ENCODE measurements at places on chromosomes 2 and 18.

DNA sequence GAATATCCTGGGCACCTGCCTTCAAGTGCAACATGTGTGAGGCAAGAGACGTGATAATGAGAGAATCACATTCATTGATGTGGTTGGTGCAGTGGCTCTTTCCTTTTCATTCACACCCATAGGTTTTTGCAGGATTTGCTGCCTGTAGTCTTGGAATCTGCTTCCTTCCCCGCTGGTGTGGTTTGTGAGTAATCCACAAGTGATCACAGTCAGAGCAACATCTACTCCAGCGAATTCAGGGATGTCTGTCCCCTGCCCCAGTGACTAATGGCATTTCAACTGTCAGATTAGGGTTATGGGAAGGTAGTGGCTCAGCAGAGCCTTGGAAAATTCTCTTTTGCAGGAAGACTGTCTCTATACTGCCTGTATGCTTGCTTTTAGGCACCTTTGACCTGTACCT, 225.5 kb upstream of the RBMS1 start:
- no peak for DNase-seq

DNA sequence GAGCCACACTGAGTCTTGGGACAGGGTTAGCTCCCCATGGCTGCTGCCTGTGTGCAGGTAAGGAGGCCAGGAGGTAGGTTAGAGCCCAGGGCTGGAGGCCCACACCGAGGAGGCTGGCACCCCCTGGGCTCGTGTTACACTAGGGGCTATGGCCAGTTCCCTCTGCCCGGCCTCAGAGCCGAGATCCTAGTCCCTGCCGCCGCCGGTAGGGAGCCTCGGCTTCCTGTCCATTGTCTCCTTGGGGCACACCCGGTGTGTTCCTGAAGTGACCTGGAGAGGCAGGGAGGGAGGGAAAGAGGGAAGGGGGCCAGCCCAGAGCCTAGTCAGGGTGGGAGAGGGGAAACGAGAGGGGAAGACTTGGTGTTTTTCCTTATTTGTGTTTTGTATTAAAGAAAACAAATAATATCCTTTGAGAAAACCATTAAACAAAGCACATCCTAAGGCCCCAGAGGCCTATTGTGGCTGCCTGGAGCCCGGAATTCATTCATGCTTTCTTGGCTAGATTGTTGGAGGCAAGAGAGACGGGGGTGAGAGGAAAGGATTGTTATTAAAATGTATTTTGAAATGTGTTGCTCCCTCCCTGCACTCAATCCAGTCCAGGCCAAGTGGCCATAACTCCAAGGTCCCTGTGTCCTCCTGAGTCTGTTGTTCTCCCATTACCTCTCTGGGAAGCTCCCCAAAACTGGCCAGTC, 170.7 kb downstream of the CTIF start:
- DNase-seq: no peak

- no peak for DNase-seq
Measured at GRCh38 chr2:38698467-38699003, 32.6 kb downstream of the GALM start.

- no peak for DNase-seq
Measured at GRCh38 chr2:197911667-197912066, 107.3 kb downstream of the PLCL1 start.

GRCh38 chr2:191660575-191660974, 17.4 kb upstream of the NABP1 start:
- DNase-seq: no peak

DNA sequence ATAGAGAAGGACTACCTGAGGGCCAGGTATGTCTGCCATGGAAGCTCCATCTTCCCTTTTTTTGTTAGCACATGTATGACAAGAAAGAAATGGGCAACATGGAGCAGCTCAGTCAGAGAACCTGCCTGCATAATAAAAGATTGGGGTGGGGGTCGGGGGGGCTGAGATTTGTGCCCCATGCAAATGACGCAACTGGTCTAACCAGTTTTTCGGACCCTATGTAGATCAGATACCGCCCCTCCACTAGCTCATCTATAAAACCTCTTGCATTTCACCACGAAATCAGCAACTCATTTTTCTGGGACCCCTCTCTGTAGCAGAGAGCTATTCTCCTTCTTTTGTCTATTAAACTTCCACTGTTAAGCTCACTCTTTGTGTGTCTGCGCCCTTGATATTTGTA, 657.2 kb downstream of the ERBB4 start:
- no peak for DNase-seq

DNA sequence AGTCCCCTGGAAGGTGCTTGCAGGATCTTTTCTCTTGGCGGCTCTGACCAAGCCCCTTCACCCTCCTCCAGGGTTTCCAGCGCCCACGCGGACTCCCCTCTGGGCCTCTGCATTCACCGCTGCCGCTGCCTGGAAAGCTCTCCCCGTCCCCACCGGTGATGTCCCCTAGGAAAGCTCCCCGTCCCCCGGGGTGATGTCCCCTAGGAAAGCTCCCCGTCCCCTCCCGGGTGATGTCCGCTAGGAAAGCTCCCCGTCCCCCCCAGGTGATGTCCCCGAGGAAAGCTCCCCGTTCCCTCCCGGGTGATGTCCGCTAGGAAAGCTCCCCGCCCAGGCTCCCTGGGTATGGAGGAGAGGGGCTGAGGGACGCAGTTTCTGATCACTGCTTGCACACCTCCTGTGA, 27.9 kb downstream of the ZAP70 start:
- no peak for DNase-seq

- no peak for DNase-seq
Measured at GRCh38 chr2:112627060-112628040, 18.4 kb upstream of the SLC20A1 start.

Measured in CD4-positive, alpha-beta T cell treated with Interleukin-17A for 4 hours (primary cell).